ENCODE measurements at places on chromosomes 13 and 19. TPM values are rescaled to one million over a fixed set of nuclear protein-coding genes. Genes with fewer than 3 reads are reported as not detected.

- DNase-seq = peak; percentile 12
Measured at GRCh38 chr13:94656766-94657165, 55.1 kb downstream of the GPR180 start.

- no peak for DNase-seq
Measured at GRCh38 chr19:1953441-1954094, 12.6 kb downstream of the CSNK1G2 start.

GRCh38 chr19:4474514-4475022 lies 2.5 kb downstream of the HDGFL2 start:
- no peak for DNase-seq

GRCh38 chr19:38035515-38036495 lies 128.8 kb downstream of the SIPA1L3 start:
- DNase-seq = no peak

DNA sequence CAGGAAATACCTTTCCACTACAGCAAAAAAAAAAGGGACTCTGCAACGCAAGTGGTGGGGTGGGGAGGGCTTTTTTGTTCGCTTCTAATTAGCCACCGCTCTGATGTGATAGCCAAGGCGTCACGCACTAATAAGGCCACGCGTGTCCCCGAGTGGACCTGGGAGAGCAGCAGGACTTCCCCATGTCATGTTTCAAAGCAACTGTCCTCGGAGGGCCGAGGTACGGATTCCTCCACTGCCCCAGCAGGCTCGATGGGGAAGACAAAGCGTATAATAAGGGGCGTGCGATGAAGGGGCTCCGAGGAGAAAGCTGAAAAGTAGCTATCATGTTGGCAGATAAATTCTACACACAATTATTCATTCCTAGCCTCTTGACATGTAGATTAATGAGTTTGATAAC lies 179.7 kb upstream of the ZNF507 start:
- no peak for DNase-seq

- no peak for DNase-seq
Measured at GRCh38 chr19:41420101-41420880, 6.9 kb downstream of the B3GNT8 start.

- no peak for DNase-seq
Measured at GRCh38 chr19:10858204-10858828, 10.1 kb downstream of the C19orf38 start.

DNA sequence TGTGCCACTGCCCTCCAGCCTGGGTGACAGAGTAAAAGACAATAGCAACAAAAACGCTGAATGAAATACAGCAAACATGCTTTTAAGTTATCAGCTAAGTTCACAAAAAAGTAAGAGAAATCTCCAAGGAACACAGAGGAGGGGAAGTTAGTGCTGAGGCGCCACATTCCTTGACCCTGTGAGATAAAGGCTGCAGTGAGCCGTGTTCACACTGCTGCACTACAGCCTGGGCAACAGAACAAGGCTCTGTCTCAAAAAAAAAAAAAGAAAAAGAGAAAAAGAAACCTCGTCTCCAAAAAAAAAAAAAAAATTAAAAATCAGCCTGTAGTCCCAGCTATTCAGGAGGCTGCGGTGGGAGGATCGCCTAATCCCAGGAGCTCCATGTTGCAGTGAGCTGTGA lies 16.3 kb upstream of the DOCK6 start:
- DNase-seq = no peak

DNA sequence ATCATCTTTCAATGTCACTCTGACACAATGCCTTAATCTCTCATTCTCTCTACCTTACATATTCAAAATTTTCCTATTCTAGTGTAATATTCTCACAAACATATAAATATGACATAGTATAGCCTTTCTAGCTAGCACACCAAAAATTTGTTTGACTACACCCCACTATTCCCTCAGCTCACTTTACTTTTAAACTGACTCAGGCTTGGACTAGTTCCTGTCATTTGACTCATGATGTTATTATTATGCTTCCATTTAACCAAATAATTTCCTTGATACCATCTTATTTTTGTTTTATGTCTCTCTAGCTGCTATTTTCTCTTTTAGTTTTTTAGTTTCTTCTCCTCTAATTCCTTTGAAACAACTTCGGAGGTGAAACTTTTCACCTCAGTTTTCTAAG lies 1745.6 kb upstream of the PCDH20 start:
- DNase-seq = no peak

- no peak for DNase-seq
Measured at GRCh38 chr19:46970815-46971214, 48.8 kb upstream of the NPAS1 start.

- DNase-seq = no peak
Measured at GRCh38 chr13:83281654-83282053, 600.6 kb downstream of the SLITRK1 start.

- DNase-seq = no peak
Measured at GRCh38 chr13:45299194-45299593, 41.8 kb downstream of the TPT1 start.

DNA sequence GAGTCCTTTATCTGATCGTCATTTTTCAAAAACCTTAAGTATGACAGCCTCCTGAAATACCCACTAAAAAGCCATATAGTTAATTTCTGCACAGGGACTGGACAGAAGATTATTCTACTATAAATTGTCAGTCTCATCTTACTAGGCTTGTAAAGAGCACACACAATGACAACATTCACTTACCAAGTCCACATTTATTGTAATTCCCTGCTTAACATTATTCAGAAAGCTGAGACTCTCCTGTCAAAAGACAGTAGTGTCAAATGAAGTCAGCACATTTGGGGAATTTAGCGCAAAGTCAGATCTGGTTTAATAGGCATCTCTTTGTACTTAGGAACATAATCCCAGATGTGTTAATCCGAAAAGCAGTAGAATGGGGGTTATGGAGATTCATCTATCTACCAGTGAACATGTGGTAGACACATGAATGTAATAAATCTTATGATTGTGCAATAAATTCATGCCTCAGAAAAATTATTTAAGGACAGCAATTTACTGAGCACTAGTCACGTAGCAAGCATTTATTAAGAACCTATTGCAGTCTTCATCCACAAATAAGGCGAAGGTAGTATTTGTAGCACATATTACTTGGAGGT lies 224.6 kb upstream of the GPC6 start:
- DNase-seq = no peak

DNA sequence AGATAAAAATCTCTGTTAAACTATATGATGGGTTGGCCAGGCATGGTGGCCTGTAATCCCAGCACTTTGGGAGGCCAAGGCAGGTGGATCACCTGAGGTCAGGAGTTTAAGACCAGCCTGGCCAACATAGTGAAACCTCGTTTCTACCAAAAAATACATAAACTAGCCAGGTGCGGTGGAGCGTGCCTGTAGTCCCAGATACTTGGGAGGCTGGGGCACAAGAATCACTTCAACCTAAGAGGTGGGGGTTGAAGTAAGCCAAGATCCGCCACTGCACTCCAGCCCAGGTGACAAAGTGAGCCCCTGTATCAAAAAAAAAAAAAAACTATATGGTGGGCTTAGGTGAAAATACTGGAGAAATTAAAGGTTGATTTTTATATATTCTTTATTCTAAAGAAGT lies 11.3 kb downstream of the TBC1D4 start:
- no peak for DNase-seq

DNA sequence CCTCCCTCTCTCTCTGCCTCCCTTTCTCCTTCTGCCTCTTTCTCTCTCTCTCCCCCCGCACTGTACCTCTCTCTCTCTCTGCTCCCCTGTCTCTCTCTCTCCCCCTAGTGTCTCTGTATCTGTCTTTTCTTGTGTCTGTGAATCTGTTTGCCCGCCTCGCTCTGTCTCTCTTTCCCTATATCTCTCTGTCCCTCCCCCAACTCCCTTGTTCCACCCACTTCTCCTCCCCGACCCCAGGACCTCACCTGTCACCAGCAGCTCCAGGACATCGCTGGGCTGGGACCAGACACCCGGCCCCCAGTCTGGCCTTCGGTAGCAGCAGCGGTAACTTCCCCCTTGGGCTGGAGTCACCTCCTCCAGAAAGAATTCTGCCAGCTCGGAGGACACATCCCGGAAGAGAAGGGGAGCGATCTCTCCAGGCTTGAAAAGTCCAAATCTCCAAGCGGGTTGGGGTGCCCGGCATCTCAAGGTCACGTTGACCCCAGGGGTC lies 3.9 kb downstream of the OSCAR start:
- DNase-seq = no peak

GRCh38 chr19:17843908-17844490 lies 3.8 kb downstream of the JAK3 start:
- no peak for DNase-seq

DNA sequence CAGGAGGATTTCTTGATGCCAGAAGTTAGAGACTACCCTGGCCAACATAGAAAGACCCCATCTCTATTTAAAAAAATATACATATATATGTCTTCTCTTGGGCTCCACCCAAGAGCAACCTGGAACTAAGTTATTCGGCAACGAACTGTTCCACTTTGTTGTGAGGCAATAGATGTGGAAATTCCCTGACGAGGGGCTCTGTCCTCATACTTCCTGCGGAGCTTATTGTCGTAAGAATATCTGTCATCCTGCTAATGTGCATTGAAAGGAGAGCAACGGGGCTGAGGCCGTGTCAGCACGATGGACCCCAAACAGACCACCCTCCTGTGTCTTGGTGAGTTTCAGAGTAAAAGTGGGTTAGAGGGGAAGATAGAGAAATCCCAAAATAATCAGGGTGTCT lies at the start of gene FCAR:
Gene FCAR (plus strand): TSS at position 246 of the 400 bp plus-strand sequence. CDS start 55 bp downstream, at position 301.
- no peak for DNase-seq

DNA sequence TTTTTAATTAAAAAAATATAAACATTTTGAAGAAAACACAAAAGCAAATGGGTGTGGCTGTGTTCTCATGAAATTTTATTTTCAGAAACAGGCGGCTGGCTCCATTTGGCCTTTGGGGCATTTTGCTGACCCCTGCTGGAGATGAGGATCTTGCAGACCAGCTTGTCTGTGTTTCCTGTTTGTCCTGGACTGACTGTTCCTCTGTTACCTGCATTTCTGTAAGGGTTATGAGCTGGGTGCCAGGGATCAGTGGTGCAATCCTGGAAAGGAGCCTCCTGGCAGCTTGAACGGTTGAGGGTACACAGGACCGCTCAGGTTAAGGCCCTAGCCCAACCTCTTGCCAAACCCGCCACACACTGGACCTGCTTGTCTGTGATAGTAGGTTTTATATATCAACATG lies 49.9 kb downstream of the ZNF787 start:
- DNase-seq = no peak

The KIR2DL1 gene
- not detected for polyA plus RNA-seq

The INSR gene
- polyA plus RNA-seq = 9.6 TPM

The ZNF813 gene
- 2.7 TPM for polyA plus RNA-seq

The PNMA8B gene
- polyA plus RNA-seq = not detected

The APOE gene
- 0.36 TPM for polyA plus RNA-seq

The FXYD7 gene
- polyA plus RNA-seq = not detected

The SPTBN4 gene
- 1.1 TPM for polyA plus RNA-seq

The ATP5F1D gene
- 342 TPM for polyA plus RNA-seq

The PRR22 gene
- 1.2 TPM for polyA plus RNA-seq

The IL12RB1 gene
- polyA plus RNA-seq = 18.4 TPM

The ARHGEF7 gene
- 35.7 TPM for polyA plus RNA-seq

The IL4I1 gene
- 43.0 TPM for polyA plus RNA-seq

The LRCH1 gene
- polyA plus RNA-seq = 9.2 TPM

The TPTE2 gene
- polyA plus RNA-seq = 1.3 TPM
